ENCODE measurements at places on chromosomes 12 and 14.
A peak's percentile ranks its signal among the peaks of the same experiment; 100 is the strongest.

GRCh38 chr12:54879579-54879978, 25.3 kb downstream of the MUCL1 start:
- no peak for DNase-seq

GRCh38 chr12:124774462-124775167, 89.0 kb downstream of the SCARB1 start:
- peak; percentile 25 for DNase-seq

GRCh38 chr12:77500089-77500488, 330.6 kb upstream of the NAV3 start:
- DNase-seq = no peak

GRCh38 chr14:32217301-32217700, 14.2 kb upstream of the RNU6-8 start:
- no peak for DNase-seq

DNA sequence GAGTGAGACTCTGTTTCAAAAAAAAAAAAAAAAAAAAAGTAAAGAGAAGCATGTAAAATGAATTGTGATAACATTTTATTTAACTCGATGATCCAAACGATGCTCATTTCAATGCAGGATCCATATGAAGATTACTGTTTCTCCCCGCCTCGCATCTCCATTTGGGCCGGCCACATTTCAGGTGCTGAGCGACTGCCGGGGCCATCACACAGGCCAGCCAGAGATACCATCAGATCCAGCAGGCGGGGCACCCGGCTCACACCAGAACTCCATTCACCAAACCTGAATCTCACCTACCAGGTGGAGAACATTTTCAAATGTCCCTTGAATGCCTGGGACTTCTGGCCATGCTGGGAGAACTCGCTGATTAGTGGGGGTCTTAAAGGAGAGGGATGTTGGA, 18.0 kb upstream of the FZD10 start:
- no peak for DNase-seq

DNA sequence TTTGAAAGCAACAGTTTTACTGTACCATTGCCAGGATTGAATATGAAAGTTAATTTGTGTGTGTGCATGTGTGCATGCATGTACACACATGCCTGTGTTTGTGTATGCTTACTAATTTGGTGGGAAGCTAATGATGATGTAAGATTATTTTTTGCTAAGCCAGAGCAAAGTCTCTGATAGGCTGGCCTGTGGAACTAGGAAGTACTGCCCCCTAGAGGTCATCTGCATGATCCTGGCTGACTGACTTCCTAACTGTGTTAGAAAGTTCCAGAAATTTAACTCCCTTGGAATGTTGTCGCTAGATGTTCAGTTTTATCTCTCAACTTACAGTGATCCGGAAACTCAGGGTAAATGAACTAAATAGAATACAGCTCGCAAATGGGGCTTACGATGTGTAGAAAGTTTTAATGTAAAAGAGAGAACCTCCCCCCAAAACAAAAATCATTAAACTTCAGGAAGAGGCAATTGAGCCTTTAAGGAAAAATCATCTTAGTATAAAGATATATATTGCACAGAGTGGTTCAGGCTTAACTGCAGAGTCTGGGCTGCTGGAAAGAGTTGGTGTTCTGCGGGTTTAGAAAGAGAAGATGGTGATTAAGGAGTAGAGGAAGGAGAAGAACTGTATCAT, 34.3 kb upstream of the SLC38A1 start:
- peak; percentile 26 for DNase-seq

- DNase-seq = no peak
Observed at GRCh38 chr14:89185919-89186855, 230.8 kb downstream of the FOXN3 start.

GRCh38 chr12:42588524-42589464, 752 bp downstream of the PRICKLE1 start:
- no peak for DNase-seq

DNA sequence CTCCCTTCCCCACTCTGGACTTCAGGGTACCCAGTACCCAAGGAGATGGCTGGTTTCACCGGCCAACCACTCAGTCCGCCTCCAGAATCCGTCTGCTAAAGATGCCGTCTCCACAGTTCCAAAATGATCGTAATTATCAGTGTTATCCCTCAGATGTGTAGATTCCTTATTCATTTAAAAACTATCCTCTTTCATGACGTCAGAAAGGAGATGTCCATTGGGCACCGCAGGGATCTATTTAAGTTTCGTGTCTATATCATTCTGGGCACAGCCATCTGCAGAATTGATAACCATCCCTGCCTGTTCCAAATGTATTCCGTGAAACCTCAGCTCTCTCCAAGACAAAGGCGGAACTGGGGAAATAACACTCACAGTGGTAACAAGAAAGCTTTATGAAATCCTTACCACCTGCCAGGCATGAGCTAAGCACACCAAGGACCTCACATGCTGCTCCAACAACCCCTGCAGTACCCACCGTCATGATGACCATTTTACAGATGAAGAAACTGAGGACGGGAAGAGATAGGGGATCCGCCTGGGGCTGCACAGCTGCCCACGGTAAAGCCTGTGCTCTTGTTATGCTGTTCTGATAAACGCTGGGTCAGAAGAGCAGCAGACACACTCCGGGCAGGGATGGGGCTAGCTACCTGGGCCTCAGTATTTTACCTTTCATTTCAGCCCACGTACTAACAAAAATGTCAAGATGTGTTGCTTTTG, 90.0 kb downstream of the BCL11B start:
- no peak for DNase-seq

DNA sequence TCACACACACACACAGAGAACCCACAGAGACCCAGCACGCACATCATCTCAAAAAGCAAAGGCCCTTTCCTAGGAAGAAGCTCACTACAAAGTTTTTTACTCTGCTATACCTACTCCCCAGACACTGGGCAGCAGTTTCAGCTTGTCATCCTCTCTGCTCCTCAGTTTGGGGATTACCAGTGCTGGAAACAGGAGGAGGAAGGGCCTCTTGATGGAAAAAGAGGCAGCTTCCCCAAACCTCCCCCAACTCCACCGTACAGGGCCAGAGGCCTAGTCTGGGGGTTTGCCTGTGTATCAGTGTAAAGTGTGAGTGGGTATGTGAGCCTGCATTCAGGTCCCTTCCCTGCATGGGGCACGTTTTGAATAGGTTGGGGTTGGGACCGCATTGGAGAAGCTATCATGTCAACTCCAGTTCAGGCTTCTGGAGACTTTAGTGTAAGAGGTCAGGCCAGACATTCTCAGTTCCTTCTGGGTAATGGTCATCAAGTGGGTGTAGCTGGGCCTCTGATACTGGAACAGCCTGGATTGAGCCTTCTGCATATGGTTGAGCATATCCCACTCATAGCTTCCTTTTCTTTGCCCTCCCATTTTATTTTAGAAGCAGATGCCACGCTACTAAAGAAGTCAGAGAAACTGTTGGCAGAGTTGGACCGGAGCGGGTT, 1.2 kb downstream of the REM2 start:
- DNase-seq = no peak

DNA sequence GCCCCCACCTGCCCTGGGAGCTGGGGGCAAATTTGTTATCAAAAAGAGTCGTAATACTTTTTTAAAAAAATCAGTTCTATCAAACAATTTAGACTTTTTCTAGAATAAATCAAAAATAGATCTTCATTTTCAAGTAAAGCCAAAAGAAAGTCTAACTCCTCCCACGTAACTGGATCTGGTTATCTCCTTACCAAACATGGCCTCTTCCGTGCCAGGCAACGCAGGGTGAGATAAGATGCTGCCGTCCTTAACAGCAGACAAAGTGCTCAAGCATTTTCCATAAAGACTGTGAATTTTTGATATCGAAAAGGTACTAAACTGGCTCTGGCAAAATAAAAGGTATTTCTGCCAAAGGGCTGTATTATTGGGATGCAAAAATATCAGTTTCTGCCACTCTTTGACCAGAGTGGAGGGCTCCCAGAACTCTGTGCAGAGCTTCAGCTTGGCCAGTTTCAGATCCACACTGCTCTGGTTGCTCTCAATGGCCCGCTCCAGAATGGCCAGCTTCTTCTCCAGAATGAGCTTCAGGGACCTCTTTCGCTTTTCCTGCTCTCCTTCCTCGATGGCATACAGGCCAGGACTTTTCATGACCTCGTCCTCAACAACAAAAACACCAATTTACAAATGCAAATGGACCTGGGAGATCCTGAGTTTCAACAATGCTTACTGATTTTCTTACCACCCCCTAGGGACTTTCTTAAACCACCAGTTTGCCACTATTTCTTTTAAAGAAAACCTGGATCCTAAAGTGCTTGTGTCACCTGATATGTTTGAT, 29.0 kb downstream of the NRDE2 start:
- no peak for DNase-seq
